ENCODE measurements at places on chromosomes 2 and 18.

DNA sequence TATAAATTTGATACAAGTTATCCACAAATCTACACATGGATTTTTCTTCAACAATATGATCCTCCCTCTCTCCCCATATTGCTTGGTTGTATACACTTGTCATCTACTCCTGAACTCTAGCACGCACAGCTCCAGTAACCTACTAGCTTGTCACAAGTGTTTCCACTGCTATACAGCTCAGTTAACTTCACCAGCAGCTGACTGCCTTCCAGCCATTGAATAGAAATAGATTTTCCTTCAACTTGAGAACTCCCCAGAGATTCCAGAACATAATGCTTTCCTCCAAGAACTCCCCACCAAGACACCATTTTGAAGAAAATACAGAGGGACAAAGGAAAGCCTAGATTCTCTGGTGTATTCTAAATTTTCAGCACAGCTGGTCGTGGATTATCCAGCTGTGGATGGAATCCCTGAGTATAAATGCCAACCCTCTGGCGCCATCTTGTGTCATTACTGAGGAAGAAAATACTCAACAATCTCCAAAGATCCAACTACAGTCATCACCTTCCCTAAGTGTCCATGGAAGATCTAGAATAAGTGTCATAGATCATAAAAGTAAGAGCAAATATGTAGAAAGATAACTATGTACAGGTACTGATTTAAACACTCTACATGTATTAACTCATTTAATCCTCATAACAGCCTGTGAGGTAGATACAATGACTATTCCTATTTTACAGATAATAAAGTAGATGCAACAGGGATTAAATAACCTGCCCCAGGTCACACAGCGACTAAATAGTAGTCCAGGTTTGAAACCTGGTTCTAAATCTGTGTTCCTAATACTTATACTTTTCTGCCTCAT is 156.7 kb downstream of the ARHGAP28 start:
- DNase-seq: no peak

DNA sequence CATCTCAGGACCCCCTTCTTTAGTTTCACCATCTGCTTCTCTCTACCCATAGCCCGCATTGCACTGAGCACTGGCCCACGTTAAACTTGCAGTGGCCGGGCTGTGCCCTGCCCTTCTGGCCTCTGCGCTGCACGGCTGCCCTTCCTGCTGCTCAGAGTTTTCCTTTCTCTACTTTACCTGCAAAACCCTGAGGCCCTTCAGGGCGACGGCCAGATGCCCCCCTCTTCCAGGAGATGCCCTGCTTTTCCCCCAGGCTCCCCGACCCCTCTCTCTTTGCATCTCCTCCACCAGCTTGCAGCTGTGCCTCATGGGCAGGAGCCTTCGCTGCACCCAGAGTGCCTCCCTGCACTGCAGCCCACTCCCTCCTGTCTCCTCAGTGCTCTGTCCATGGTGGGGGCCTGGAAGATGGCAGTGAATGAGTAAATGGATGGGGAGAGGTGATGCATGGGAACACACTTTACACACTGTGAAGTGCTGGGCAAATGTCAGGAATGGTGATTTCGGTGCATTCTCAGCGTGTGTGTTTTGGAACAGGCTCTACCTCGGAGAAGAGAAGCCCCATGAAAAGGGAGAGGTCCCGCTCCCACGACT is 53.8 kb downstream of the NTSR2 start:
- DNase-seq: no peak

DNA sequence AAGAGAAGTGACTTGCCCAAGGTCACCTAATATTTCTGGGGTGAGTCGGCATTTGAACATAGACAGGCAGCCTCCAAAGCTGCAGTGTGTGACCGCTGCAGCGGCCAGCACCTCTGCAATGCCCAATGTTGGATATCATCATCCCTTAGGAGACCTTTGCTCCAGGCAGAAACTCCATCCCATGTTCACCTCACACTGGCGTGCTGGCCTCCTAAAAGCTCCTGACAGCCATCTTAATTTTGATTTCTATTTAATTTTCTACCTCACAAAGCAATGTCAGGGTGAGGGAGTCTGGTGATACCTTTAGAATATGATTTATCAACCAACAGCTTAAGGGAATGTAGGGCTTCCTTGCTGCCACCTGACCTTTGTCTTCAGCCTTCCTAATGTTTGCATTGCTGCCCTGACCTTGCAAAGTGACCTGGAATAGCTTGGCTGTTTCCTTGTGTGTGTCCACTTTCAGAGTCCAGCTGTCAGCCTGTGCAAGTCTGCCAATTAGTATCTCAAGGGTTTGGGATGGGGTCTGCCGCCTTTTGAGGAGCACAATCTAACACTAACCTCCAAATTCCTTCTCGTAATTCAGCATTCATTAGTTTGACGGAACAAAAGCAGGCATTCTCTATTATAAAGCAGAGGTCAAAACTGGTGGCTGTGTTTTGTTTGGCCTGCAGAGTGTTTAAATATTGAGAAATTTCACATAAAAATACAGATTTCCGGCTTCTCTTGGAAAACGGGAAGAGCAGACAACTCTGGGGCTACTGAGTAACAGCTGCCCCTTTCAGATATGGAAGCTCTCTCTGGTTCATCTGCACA is 127.6 kb downstream of the PLEKHM3 start:
- DNase-seq: no peak

DNA sequence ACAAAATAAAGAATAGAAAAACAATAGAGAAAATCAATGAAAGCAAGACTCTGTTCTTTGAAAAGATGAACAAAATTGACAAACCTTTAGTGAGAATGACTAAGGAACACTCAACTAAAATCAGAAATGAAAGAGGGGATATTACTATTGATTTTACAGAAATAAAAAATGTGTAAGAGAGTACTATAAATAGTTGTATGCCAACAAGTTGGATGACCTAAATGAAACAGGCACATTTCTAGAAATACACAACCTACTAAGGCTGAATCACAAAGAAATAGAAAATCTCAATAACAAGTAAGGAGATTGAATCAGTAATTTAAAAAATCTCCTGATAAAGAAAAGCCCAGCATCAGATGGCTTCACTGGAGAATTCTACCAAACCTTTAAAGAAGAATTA is 18.4 kb upstream of the MALL start:
- no peak for DNase-seq

DNA sequence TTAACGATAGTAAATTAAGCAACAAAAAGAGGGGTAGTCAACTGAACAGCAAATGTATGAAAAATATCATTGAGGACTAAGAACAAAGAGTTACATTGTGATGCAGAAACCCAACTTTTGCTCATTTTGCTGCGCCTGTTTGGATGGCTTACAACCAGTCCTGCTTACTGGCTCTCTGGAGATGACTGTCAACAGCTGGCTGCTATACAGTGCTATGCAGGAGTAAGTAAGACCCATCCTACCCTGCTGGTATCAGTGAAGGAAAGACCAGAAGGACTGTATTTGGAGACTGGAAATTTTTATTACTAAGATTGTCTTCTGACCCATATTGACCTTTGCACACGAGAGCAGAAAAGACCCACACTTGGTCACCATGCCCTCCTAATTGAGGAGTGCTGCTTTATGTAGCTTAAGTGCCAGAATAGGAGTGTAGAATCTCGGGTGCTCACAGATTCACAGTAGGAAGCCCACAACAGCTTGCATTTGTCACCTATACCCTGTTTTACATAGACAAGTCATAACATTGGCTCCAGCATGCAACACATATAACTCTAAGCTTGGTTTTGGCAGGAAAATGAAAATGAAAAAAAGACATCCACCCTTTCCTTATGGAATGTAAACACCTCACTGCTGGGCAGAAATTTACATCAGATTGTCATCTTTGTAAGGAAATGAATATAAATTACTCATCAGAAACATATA is 1915.0 kb upstream of the CELF4 start:
- no peak for DNase-seq

DNA sequence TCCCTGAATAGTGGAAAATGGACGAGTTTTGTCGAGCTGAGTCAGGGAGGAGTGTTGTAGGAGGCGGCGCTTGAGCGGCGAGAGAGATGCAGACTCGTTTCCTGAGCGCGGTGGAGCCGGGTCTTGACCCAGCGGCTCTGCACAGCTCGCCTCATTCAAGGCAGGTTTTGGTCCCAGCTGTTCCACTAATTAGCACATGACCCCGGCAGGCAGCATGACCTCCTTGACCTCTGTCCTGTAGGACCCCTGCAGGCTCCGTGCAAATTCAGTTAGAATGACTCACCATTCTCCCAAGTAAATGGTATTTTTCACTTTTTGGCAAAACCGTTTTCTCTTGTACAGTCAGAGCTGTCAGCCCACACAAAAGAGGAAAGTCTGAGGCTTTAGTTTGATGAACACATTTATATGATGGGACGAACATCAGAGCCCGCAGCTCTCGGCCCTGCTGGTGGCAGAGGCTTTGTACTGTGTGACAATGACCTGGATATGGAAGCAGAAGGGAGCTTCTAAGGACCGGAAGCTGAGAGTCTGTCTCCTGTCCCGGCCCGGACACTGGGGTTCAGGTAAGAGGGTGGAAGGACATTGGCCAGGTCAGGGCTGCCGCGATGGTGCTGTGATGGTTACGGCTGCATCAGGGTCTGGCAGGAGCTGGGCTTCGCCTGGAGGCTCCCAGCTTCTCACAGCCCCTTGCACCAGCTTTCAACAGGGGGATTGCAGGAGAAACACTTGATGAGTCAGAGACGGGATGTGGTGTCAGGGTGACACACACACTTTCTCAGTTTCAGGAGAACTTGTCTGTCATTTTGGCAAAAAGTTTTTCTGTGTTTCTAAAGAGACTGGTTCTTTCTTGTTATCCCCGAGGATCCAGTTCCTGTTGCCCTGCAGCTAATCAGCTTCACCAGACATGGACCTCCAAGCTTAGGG is 29.9 kb upstream of the ALKAL2 start:
- DNase-seq: no peak

GRCh38 chr18:8654503-8655451 is 45.5 kb downstream of the RAB12 start:
- DNase-seq: no peak

GRCh38 chr2:127381762-127382161 is 6.0 kb downstream of the MAP3K2 start:
- DNase-seq: no peak

GRCh38 chr18:44759925-44760342 is 79.2 kb downstream of the SETBP1 start:
- no peak for DNase-seq

GRCh38 chr2:239661334-239662312 is 260.8 kb upstream of the HDAC4 start:
- no peak for DNase-seq

- no peak for DNase-seq
These were observed 367.6 kb upstream of the CWC22 start for GRCh38 chr2:180374502-180375281.

DNA sequence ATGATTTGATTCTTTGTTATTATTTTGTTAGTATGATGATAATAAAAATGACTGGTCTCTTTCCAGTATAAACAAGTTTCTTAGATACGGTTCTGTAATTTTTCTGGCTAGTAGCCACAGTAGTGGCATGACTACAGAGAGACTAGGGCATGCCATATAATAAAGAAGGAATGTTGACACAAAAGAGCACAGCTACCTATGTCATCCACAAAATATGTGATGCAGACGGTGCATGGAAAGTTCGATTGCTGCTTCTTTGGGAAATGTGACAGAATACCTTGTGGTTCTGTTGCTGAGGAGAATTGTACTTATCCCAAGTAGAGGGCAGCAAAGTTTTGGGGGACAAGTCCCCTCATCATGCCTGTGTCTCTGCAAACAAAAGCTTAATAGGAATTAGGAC is 26.1 kb upstream of the SETBP1 start:
- DNase-seq: no peak

DNA sequence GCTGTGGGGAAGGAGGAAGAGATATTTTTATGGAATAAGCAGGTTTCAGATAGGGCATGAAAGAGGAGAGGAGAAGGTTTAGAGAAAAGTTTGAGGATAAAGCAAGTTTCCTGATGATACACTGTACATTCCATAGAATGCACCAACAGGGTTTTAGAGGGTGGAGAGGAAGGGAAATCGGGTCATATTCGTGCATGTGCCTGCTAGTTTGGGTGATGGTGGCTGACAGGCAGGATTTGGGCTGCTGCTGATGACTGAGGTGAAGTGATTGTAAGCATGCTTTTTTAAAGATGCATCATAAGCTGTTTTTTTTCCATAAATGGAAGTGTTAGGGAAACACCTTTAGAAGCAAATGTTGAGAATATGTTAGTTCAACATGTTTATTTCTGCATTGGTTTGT is 68.8 kb downstream of the PMAIP1 start:
- no peak for DNase-seq

- DNase-seq: no peak
These were observed 6.8 kb downstream of the UGT1A6 start for GRCh38 chr2:233699424-233700027.

DNA sequence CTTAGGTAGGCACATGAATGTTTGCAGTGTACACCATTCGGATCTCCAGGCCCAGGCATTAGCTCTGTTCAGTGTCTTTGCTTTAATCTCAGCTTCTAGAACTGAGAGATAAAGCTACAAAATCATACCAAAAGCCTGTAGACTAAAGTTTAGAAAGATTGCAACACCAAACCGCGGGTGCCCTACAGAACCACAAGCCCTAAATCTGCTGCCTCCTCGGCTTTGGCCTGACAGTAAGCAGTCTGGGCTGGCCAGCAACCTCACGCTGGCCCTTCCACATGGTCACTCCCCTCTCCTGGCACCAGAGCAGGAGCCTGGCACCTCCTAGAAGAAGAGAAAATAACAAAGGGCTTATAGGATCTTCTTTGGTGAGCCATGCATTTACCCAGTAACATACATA is 8.9 kb upstream of the OSR1 start:
- no peak for DNase-seq

GRCh38 chr18:1438458-1438910 is 533.8 kb downstream of the ADCYAP1 start:
- DNase-seq: no peak

Measured in liver (tissue), 10 donors.